CD4-positive, alpha-beta T cell treated with Interferon alpha-2 for 1 hour (primary cell): ENCODE measurements at places on chromosomes 3 and 15.

- peak; percentile 60 for DNase-seq
These were observed 71.9 kb upstream of the SPATA12 start for GRCh38 chr3:56988458-56989168.

- DNase-seq: no peak
These were observed 12.4 kb downstream of the NPHP3 start for GRCh38 chr3:132709761-132710160.

- no peak for DNase-seq
These were observed 90.9 kb downstream of the STRIT1 start for GRCh38 chr3:155202626-155203025.

DNA sequence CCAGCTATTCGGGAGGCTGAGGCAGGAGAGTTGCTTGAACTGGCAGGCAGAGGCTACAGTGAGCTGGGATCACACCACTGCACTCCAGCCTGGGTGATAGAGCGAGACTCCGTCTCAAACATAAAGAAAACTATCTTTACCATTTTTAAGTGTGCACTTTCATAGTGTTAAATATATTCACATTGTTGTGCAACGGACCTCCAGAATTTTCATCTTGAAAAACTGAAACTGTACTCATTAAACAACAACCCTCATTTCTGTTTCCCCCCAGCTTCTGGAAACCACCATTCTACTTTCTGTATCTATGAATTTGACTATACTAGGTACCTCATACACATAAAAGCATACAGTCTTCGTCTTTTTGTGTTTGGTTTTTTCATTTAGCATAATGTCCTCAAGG is 375.1 kb downstream of the SHQ1 start:
- no peak for DNase-seq

DNA sequence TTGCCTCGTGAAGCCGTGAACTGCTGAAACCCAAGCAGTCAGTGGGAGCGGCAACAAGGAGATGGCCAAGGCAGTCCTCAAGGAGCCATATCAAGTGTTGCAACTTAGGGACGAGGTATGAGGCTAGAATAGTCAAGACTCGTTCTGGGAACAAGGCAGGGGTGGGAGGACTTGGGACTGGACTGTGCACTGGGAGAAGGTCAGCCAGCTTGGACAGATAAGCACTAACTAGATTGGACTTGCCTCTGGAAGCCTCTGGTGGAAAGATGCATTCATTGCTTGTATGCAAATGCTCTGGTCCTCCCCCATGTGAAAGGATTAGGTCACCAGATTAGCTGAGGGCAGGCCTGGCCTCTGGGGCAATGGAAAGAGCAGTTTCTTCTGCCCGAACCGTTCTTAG is 123.3 kb upstream of the CTNNB1 start:
- DNase-seq: no peak
